Right atrium auricular region (tissue), 2 donors: ENCODE measurements at places on chromosomes 7 and 10. TPM values are rescaled to one million over a fixed set of nuclear protein-coding genes. Genes with fewer than 3 reads are reported as not detected.
A peak's percentile ranks its signal among the peaks of the same experiment; 100 is the strongest.

The UBTD1 gene
- 30.7 TPM for total RNA-seq

The AGAP6 gene
- 4.5 TPM for total RNA-seq

The ZNF777 gene
- total RNA-seq: 6.0 TPM

DNA sequence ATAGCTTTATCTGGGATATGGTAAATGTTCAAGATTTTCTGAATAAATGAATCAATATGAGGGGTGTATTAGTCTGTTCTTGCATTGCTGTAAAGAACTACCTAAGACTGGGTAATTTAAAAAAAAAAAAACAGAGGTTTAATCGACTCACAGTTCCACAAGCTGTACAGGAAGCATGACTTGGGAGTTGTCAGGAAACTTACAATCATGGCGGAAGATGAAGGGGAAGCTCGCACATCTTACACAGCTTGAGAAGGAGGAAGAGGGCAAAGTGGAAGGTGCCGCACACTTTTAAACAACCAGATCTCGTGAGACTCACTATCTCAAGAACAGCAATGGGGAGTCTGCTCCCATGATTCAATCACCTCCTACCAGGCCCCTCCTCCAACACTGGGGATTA, 32.5 kb upstream of the OTUD1 start:
- H3K4me3 ChIP-seq: no peak overlapping the region
- DNase-seq: no peak
- no peaks in the 10 kb centered on the region for H3K36me3 ChIP-seq
- H3K4me1 ChIP-seq: no peaks in the 10 kb centered on the region
- H3K27me3 ChIP-seq: no peaks in the 10 kb centered on the region
- H3K27ac ChIP-seq: peak overlapping the region; percentile 82

DNA sequence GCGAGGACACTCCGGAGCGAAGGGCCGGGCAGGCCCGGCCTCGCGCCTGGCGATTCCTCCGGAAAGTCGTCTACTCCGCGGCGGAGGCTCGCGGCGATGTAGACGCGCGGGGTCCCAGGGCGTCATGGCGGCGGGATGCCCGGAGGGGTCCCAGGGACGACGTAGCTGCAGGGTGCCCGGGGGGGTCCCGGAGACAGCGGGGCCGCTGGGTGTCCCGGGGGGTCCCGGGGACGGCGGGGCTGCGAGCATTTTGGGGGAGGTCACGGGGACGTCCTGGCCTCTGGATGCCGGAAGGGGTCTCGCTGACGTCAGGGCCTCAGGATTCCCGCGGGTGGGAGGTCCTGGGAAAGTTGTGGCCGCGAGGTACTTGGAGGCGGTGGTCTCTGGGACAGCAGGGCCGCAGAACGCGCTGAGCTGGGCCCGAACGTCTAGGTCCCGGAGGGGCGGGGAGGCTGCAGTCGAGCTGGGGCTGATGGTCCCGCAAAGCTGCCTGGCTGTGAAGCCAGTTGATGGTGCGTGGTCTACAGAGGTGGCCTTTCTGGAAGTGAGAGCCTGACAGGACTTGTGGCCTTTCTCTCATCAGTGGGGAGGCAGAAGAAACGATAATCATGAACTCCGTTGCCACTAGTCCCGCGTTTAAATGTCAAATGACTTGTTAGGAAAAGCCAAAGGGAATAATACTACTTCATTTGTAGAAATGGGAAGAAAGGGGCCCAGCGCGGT, 637 bp downstream of the HSPA14 start:
- peaks cover 25% of the 10 kb centered on the region for H3K36me3 ChIP-seq
- H3K27me3 ChIP-seq: no peaks in the 10 kb centered on the region
- H3K4me3 ChIP-seq: peak overlapping the region; percentile 97
- DNase-seq: no peak
- H3K27ac ChIP-seq: peak overlapping the region; percentile 98

- H3K4me3 ChIP-seq: no peak overlapping the region
- no peak overlapping the region for H3K27ac ChIP-seq
- DNase-seq: no peak
- H3K4me1 ChIP-seq: no peaks in the 10 kb centered on the region
- no peaks in the 10 kb centered on the region for H3K36me3 ChIP-seq
These were observed 33.1 kb upstream of the CROT start for GRCh38 chr7:87312215-87312865.

DNA sequence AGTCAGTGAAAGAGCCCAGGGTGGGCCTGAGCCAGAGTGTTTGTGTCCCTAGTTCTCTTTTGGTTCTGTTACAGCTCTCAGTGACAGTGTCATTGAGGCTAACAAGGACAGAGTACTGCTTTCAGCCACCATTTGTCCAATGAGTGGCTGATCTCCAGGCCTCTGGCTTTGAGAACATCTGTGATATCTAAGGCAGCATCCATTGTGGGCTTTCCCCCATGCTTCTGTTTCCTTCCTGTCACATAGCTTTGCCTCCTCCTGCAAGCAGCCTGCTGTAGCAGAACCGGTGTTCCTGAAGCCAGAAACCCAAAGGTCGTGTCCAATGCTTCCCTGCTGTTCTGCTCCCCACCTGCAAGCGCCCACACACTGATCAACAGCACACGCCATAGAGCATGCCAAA, 68.4 kb downstream of the IKZF1 start:
- DNase-seq: no peak
- H3K4me1 ChIP-seq: no peaks in the 10 kb centered on the region
- no peak overlapping the region for H3K4me3 ChIP-seq
- no peaks in the 10 kb centered on the region for H3K36me3 ChIP-seq
- no peaks in the 10 kb centered on the region for H3K27me3 ChIP-seq
- no peak overlapping the region for H3K27ac ChIP-seq

- no peak overlapping the region for H3K27ac ChIP-seq
- DNase-seq: peak; percentile 62
- H3K4me3 ChIP-seq: no peak overlapping the region
These were observed 43.7 kb downstream of the CH25H start for GRCh38 chr10:89163265-89163995.

DNA sequence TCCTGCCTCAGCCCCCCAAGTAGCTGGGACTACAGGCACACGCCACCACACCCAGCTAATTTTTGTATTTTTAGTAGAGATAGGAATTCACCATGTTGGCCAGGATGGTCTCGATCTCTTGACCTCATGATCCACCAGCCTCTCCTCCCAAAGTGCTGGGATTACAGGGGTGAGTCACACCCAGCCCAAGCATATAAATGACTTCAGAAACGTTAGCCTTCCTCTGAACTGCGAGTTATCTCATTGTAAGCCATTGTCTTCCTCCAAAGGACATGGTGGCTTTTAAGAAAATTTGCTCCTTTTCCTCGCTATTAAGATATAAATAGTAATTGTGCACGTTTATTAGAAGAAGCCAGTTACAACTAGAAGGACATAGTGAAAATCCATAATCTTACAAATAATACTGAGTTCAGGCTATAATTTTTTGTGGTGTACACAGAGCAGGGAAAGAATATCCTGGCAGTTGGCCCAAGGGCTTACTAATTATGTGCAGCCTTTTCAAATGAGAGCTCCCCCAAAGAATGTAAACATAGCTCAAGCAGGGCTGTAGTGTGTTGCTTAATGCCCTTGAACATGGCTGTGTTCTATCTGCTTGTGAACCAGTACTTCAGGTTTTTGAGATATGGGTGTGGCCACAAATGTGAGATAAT, 495.8 kb downstream of the PARD3 start:
- no peaks in the 10 kb centered on the region for H3K36me3 ChIP-seq
- no peak overlapping the region for H3K27ac ChIP-seq
- H3K4me3 ChIP-seq: no peak overlapping the region
